NCI-H69 (cell line): ENCODE measurements at places on chromosomes 4 and X.
A peak's percentile ranks its signal among the peaks of the same experiment; 100 is the strongest.

DNA sequence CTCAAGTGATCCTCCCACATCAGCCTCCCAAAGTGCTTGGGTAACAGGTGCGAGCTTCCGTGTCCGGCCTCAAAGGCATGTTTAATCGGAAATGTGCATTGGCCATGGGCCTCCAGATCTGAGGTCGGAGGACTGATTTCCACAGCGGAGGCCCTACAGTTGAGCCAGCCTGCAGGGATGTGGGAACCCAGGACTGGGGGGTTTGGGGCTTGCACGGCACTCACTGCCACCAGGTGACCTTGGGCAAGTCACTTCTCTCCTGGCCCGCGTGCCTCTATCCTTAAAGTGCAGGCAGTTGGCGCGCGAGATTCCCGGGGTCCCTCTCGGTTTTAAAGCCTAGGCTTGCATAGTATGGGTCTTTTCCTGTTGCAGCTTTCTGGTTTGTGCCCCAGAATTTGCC lies 18.3 kb upstream of the WFS1 start:
- DNase-seq: no peak

- DNase-seq: no peak
These were observed 15.9 kb upstream of the XKRX start for GRCh38 chrX:100944601-100945000.

- no peak for DNase-seq
These were observed 23.2 kb upstream of the MRFAP1 start for GRCh38 chr4:6617246-6617645.

DNA sequence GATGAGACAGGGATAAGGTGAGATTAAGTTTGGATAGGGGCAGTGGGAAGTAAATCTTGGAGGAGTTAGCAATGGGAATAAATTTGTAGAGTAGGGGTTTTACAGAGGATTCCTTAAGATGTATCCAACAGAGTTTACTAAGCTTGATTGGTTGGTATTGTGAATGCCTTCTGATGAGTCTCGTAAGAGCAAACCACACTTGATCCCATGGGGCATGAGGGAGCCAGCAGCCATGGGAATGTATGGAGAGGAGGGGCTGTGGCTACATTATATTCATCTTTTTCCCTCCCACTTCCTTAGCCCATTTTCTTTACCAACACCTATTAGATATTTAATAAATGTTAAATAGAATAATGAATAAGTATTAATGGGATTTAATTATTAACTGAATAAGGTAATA lies 126.6 kb upstream of the NDST3 start:
- peak; percentile 24 for DNase-seq

GRCh38 chrX:14529290-14529989 lies at the start of gene GLRA2:
GLRA2 (plus strand) TSS chrX:14529536; CDS start chrX:14530058, 522 bp downstream.
- no peak for DNase-seq

DNA sequence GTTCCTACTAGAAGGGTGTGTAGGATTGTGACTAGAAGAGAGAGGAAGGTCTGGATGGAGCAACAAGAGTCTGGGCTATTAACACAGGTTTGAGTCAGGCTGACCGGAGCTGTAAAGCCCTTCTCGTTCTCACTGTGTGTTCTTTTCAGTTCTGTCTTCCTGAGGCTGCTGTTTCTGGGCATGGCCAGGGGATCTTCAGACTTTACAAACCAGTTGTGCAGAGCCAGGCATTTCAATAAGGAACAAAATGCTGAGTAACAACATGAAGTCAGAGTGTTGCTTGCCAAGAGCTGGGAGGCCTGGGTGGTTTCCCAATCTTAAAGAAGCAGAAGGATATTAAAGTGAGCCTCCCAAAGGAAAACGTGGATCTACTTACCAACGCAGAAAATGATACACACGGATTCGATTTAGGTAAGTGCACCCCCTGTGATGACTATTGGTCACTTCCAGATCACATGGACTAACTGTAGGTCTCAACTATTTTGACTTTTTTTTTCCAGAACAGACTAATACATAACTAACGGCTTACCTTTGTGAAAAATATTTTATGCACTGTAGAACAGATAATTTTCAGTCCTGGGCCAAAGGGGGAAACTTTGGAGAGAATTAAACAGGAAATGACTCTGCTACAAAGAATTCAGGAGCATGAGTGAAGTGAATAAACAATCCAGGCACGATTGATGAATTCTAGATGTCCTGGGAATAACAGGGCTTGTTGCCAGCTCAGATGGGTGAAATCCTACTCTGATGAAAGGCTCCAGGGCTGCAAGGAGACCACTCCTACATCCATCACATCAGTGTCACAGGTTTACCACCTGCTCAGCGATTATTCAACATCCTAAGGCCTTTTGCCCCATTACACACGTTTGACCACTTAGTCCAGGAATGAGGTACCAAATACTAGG lies 94.5 kb downstream of the ANXA3 start:
- DNase-seq: peak; percentile 67

- peak; percentile 20 for DNase-seq
These were observed 135.0 kb upstream of the SCML1 start for GRCh38 chrX:17602245-17602644.

DNA sequence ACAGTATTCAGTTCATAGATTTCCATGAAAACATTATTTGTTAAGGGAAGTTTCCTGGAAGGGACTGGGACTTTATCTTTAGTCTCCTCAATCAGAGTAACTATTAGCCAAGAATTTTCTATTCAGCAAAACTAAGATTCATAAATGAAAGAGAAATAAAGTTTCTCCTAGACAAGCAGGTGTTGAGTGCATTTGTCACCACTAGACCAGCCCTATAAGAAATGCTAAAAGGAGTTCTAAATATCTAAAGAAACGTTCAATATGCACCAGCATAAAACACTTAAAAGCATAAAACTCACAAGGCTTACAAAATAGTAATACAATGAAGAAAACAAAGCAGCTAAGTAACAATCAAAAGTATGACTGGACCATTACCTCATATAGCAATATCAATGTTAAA lies 423.0 kb downstream of the TECRL start:
- DNase-seq: no peak

GRCh38 chr4:138916763-138917162 lies 98.8 kb upstream of the NOCT start:
- DNase-seq: no peak
